ENCODE measurements at places on chromosomes 11 and 22.

GRCh38 chr11:24687531-24688147 is 190.8 kb downstream of the LUZP2 start:
- no peak for DNase-seq

GRCh38 chr11:122173587-122173986 is 57.6 kb upstream of the BLID start:
- DNase-seq, result no peak

DNA sequence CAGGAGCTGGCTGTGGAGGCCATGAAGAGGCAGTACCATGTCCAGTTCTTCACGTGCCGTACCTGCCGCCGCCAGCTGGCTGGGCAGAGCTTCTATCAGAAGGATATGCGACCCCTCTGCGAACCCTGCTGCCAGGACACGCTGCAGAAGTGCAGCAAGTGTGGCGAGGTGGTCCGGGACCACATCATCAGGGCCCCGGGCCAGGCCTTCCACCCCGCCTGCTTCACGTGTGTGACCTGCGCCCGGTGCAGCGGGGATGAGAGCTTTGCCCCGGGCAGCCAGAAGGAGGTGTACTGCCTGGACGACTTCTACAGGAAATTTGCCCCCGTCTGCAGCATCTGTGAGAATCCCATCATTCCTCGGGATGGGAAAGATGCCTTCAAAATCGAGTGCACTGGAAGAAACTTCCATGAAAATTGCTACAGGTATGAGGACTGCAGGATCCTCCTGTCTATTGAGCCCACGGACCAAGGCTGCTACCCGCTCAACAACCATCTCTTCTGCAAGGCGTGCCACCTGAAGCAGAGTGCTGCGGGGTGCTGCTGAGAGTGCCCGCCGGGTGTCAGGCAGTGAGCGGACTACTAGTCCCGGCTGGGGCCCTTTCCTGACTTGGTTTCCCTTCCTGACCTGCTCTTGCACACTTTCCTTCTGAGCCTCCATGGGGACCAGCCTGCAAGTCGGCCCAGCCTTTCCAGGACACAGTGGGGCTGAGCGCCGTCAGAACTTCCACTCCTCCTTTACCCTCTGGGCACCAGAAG is 22.0 kb upstream of the PHF21A start:
- no peak for DNase-seq

GRCh38 chr22:45535290-45535689 is 32.6 kb downstream of the FBLN1 start:
- DNase-seq, result no peak

DNA sequence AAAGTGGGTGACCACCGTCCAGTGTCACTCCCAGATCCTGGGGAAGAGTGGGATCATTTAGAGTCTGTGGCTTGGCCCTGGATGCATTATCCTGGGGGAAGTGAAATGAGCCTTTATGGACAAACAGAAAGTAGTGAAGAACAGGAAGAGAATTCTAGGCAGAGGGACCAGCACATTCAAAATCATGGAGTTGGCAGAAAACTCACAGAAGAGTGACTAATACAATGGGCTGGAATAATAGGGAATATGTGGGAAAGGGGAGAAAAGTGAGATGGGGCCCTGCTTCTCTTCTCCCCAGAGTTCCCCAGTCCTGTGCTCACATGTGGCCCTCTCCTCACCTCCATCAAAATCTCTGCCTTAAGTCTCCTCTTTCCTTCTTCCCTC is 84.3 kb downstream of the CCDC81 start:
- DNase-seq, result no peak

GRCh38 chr22:49589301-49589700 is 238.4 kb downstream of the BRD1 start:
- no peak for DNase-seq

- DNase-seq, result no peak
Measured at GRCh38 chr22:24883432-24883831, 63.1 kb downstream of the LHFPL7 start.

DNA sequence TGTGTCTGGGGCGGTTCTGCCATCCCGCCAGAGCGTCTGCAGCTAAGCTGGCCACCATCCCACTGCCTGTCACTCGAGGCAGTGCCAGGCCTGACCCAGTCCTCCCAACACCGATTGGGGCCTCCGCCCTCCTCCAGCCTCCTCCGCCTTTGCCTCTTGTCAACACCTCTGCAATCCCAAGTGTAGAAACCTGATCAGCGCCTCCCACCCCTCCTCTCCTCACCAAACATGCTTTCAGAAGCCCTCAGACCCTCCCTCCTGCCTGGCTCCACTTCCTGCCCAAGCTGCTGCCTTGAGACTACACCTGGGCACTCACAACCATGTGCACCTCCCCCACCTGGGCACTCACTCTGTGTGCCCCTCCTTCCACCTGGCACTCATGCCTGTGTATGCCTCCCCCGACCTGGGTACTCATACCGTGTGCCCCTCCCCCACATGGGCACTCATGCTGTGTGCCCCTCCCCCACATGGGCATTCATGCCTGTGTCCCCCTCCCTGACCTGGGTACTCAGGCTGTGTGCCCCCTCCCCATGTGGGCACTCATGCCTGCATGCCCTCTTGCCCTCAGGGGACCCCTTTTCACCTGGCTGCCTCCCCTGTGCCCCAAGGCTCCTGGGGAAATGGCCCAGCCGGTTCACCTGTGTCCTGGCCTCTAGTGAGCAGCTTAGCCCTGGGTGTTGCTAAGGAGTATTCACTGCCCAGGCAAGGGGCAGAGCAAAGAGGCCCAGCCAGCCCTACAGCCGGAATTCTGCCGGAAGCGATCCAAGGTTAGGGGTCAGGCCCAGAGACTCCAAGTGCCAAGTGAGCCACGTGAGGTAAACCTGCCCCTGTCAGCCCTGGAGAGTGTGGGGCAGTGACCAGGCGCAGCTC is 5.5 kb upstream of the IFITM10 start:
- DNase-seq, result peak; percentile 66

DNA sequence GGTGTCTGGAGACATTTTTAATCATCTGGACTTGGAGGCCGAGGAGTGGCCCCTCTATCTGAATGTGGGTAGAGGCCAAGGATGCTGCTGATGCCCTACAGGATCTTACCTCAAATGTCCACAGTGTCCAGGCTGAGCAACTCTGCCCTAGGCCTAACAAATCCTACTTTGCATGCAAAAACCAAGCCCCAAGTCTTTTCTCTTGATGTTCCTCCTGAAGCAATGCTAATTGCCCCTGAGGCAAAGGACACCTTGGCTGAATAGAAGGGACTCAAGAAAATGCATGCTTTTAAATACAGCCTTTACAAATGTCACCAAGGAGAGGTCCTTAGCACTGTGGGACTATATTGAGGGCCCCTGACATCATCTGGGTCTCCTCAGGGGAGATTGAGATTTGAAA is 43.8 kb upstream of the PHF21B start:
- no peak for DNase-seq

DNA sequence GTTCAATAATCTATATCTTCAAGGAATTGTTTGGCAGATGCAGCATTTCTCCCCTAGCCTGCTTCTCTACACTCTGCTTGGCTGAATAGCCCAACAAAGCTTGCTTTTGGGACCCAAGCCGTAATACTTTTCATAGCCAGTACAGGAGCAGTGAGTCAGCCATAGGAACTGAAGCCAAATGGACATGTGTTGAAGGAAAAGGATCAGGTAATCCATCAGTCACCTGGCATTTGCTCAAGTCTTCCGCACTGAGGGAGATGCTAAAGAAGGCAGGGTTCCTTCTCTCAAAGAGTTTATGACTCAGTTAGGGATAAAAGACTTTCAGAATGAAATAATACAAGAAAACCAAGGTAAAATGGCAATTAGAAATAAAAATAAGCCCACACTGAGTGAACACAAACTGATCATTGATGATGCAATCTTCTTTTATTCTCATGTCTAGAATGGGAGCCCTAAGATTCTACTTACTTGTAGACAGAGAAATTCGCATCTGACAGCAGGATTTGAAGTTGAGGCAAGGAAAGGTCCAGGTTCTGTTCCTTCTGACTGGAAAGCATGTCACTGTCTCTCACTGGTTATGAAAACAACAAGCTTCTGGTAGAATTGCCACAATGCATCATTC is 13.2 kb downstream of the C11orf87 start:
- no peak for DNase-seq

DNA sequence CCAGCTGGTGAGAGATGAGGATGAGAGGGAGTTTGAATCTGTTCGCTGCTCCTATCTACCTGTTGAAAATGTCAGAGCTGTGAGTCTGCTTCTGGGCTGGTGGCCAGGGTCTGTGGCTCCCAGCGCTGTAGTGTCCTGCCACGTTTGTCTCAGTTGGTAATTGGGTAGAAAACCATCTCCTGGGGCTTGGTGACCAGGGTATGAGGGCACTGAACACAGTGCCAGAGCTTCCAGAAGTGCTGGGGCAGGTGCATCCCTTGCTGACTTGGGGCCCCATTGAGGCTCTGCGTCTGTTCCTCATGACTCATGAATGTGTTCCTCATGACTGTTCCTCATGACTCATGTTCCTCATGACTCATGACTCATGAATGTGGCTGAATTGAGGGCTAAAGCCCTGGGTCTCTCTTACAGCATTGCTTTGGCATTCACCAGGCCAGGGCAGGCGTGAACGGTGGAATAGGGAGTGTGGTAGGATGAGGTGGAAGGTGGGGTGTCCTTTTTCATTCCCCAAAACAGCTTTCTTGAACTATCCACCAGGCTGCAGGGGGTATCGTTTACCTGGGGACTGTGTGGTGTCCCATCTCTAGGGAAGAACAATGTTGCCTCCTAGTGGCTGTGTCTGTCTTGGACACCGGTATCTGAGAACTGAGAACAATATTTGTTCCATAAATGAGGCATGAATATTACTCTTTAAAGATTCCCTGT is 139.5 kb downstream of the COMMD9 start:
- DNase-seq, result peak; percentile 23

DNA sequence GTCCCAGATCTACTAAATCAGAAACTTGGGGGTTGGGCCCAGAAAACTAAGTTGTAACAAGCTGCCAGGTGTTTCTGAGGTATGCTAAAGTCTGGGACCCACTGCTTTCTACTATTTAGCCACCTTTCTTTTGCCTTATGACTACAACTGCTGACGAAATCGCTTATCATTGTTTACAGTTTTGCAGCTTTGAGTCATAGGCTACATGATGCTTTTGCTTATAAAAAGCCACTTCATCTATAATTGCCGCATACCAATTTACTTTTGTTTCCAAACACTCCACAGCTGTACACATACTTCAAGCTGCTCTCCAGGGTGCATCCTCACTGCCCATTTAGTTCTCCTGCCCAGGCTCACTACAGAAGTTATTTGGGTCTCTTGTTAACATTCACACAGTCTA is 144.7 kb downstream of the ENTHD1 start:
- DNase-seq, result no peak

- DNase-seq, result no peak
Measured at GRCh38 chr11:17651681-17652080, 67.7 kb upstream of the MYOD1 start.

GRCh38 chr11:3926458-3927095 is 71.1 kb downstream of the STIM1 start:
- no peak for DNase-seq

DNA sequence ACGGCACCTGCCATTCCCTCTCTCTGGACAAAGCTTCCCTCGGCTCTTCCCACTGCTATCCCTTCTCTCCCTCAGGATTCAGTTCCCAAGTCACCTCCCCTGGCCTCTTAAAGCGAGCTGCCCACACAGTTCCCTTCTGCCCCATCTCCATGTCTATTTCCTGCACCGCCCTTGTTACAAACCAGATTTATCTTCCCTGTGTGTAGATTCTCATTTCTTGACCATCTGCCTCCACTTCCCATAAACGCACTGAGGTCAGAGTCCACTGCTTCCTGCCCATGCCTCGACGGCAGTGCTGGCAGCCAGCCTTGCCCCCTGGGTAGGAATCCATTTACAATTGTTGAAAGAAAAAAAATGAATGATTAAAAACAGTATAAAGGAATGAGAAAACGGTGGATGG is 11.6 kb upstream of the APOBEC3B start:
- no peak for DNase-seq

GRCh38 chr22:38846412-38846811 is 2.6 kb upstream of the NPTXR start:
- DNase-seq, result no peak

DNA sequence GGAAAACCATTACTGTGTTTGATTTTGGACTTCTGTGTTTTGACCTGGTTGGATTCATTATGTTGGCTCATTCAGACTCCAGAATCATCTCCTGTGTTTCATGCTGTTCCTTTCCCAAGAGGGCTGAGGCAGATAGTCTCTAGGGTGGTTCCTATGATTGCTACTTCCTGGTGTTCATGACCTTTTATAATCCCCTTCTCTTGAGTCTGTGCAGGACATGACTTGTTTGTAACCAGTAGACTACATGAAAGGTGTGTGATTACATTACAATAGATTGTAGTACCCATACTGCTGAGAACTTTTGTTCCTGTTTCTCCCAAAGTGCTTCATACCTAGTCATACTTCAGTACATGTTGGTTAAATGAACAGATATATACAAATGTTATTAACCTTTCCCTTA is 700.6 kb downstream of the METTL15 start:
- no peak for DNase-seq

DNA sequence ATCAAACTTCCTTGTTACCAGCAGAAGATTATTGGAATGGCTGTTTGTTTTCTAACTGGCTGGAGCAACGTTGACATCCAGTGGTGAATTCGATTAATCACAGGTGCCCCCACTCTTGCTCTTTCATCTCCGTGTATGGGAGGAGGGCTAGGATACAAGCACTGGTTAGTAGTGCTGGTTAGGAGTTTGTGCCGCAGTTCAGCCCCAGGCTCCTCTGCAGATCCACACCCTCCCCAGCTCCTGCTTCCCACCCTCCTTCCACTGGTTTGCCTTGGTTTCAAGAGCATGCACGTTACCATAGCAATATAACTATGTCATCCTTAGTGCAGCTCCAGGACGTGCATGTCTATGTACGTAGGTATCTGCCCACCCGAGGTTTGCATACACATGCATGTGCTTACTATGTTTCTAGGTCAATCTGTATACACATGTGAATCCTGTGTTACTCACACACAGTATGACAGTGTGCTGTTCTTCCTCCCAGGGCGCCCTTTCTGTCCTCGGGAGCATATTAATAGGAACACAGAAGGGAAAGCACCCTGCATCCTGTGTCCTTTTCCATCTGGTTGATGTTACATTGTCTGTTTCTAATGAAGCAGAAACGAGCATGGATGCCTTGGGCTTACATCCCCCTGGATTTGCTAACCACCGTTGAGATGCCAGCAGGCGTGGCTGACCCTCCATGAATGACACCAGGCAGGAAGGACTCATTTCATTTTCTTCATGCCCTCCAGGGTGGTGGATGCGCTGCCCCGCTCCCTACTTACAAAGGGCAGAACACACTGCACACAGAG is 539.3 kb downstream of the OPCML start:
- no peak for DNase-seq

All from heart right ventricle (tissue), 16 donors.